ENCODE measurements at places on chromosomes 1 and 21.

DNA sequence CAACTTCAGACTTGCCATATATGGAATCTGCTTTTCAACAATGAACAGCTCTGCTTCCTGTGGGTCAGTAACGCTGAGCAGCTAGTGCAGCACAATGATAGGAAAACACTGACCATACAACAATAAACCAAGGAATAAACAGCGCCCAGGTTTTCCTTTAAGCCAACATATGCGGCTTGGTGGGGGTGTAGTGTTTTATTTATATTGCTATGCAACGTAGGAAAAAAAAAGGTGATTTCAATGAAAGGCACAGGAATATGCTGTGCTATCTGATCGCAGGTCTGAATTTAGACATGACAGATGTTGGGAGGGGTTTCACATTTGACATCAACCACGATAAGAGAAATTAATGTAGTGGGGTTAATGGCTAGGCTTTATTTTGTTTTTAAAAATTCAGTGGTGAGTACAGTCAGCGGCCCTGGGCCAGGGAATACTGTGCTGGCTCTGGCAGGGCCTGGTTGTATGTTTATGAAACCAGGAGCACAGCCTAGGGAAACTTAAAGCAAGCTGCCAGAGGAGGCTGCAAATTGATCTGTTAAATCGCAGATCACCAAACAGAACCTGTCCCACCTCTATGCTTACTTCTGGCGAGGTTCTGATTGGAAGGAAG lies 4.3 kb downstream of the TSPAN2 start:
- DNase-seq, result no peak

- DNase-seq, result no peak
Observed at GRCh38 chr1:81999364-81999763, 198.6 kb downstream of the ADGRL2 start.

- DNase-seq, result no peak
Observed at GRCh38 chr1:200075938-200076546, 48.5 kb downstream of the NR5A2 start.

- no peak for DNase-seq
Observed at GRCh38 chr1:196403803-196404690, 204.2 kb downstream of the KCNT2 start.

GRCh38 chr1:26861286-26861701 lies 1.7 kb upstream of the SFN start:
- no peak for DNase-seq
